Forelimb muscle (tissue), 1 donor: ENCODE measurements at places on chromosomes 3 and 15. TPM values are rescaled to one million over a fixed set of nuclear protein-coding genes. Genes with fewer than 3 reads are reported as not detected.

The PSTPIP1 gene
- 2.7 TPM for polyA plus RNA-seq

The ZNF80 gene
- not detected for polyA plus RNA-seq

The TM6SF1 gene
- 58.0 TPM for polyA plus RNA-seq

The CD86 gene
- 1.5 TPM for polyA plus RNA-seq

The RGMA gene
- polyA plus RNA-seq, result 65.4 TPM

The ZFAND6 gene
- polyA plus RNA-seq, result 105 TPM

The IL17RB gene
- polyA plus RNA-seq, result 3.9 TPM

The ANKRD63 gene
- polyA plus RNA-seq, result 0.32 TPM

The DNAH1 gene
- 5.6 TPM for polyA plus RNA-seq

The CEMIP gene
- 2.4 TPM for polyA plus RNA-seq

The PROS1 gene
- polyA plus RNA-seq, result 21.0 TPM

The GOLGA6D gene
- 0.30 TPM for polyA plus RNA-seq

The MST1R gene
- polyA plus RNA-seq, result 2.4 TPM

The PCLAF gene
- 27.1 TPM for polyA plus RNA-seq

The AADACL2 gene
- not detected for polyA plus RNA-seq

The FEZF2 gene
- polyA plus RNA-seq, result not detected

The HESX1 gene
- polyA plus RNA-seq, result 1.6 TPM

The TIGIT gene
- 0.20 TPM for polyA plus RNA-seq

The ALAS1 gene
- 31.2 TPM for polyA plus RNA-seq

The FAM81A gene
- polyA plus RNA-seq, result 1.4 TPM

The SLC15A2 gene
- 49.8 TPM for polyA plus RNA-seq

The SPTBN5 gene
- polyA plus RNA-seq, result 1.9 TPM

The ACVR2B gene
- polyA plus RNA-seq, result 13.6 TPM

The PCNP gene
- polyA plus RNA-seq, result 115 TPM

The MNS1 gene
- 5.4 TPM for polyA plus RNA-seq

The CPB1 gene
- polyA plus RNA-seq, result 1.4 TPM
